NB4 (cell line): ENCODE measurements at places on chromosomes 1 and 21.

- DNase-seq = no peak
These were observed 89.5 kb downstream of the FNBP1L start for GRCh38 chr1:93537396-93537795.

- no peak for DNase-seq
These were observed 7.0 kb upstream of the KISS1 start for GRCh38 chr1:204203206-204203767.

GRCh38 chr1:39199593-39199992, 4.9 kb upstream of the MACF1 start:
- no peak for DNase-seq

DNA sequence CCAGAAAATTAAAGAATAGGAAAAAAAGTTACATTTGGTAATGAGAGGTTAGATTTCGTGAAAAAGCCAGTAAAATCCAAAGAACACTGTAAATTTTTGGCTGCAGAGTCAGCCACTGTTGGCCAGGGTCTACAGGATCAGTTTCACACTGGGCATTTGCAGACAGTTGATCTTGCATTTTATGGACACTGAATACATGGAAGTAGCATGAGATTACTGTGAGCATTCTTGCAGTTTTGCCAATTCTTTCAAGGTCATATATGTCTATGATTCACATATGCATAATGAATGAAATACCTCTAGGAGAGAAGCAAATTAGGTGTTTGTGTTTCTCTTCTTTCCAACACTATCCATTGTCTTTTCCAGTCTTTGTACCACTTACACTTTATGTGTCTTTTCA, 200.8 kb upstream of the DPYD start:
- no peak for DNase-seq

DNA sequence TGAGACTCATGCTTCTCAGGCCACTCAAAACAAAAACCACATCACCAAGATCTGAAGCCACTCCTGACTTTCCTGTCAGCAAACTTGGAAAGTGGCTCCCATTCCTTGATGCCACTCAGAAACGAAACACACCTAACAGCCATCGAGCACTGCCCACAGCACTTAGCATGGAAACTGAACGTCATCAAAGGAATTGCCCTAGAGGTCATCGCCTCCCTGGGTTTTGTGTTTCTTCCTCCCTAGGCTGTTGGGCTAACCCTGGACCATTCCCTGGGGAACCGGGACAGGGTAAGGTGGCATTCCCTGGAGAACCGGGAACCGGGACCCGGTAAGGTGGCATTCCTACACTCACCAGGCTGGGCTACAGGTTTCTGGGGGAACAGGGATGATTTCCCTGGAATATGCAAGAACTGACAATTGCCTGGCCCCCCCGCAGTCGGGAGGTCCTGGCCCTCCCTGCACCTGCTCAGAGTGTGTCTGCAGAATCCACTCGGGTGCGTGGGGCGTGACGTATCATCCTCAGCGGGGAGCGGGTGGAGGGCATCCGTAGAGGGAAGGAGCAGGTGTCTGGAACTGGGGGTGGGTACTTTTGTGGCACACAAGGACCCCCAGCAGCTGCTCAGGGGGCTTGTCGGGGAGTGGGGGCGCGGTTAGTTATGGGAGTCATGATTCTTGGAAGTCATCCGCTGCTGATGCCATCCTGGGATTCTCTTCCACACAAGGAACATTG, 30.3 kb downstream of the SLC45A1 start:
- DNase-seq = no peak

- peak; percentile 28 for DNase-seq
These were observed 91.6 kb upstream of the TTC39A start for GRCh38 chr1:51421964-51422363.

- peak; percentile 75 for DNase-seq
These were observed 590 bp downstream of the FOXJ3 start for GRCh38 chr1:42334240-42335049.

- peak; percentile 17 for DNase-seq
These were observed 152.7 kb upstream of the CHRM3 start for GRCh38 chr1:239233626-239234025.

DNA sequence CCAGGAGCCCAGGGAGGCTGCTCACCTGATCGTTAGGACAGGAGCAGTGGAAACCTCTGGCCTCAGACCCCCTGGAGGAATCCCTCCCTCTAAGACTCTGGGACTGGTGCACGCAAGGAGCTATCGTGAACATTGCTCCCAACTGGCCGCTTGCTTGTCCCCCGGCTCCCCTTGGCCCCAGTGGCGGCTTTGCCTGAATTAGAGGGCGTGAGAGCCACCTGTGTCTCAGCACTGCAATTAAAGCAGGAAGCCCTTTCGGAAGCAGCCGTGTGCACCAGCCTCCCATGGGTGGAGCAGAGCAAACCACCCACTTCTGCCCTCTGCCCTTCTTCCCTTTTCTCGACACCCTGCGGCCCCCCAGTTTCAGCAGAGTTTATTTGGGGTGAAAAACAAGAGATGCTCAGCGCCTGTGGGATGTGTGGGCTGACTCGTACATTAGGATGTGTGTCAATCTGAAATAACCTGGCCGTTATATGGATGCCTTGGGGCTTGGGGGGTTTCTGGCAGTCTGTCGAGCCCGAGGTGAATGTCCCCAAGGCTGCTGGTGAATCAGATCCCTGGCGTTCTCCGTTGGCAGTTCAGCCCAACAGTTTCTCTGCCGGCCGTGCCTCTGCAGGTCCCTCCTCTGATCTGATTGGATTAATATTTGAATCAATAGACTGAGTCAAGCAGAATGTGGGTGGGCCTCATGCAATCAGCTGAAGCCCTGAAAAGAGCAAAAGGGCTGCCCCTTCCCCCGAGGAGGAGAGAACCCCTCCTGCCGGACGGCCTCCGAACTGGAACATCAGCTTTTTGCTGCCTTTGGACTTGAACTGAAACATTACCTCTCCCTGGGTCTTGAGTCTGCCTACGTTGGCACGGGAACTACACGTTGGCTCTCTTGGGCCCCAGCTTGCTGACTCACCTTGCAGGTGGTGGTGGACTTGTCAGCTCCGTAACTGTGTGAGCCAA, 7.3 kb upstream of the UMODL1 start:
- DNase-seq = peak; percentile 87

- DNase-seq = peak; percentile 80
These were observed 107.3 kb upstream of the RUNX3 start for GRCh38 chr1:25037174-25038074.

DNA sequence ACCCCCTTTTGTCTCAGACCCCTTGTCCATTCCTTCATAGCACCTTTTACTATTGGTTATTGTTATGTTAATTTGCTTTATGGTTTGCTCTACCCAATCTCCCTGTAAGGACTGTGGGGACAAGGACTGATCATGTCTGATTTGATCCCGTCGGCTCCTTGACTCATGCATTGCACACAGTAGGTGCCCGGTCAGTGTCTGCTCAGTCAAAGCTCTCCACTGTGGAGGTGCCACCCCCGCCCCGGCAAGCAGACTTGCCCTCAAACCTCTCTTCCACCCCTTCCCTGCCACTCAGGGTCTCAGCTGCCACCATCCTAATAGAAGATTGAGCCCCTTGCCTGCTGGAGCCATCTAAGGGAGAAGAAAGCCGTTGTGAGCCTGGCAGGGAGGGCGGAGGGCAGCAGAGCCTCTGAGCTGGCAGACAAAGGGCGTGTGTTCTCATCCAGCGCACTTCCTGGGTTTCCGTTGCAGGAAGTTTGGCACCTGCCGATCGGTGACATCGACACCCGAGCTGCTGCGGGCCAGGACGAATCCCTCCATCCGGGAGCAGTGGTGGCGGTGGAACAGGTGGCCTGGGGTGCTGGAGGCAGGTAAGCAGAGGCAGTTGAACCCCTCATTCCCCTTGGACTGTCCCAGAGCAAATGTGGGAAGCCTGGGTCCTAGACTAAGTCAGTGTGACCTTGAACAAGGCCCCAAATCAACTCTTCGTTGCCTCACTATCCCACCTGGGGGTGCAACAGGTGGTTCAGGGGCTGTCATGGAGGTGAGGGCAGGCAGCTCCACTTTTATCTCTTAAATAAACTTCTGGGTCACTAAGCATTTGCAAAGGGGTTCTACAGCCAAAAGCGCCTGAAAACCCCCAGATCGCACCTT, 2.2 kb upstream of the FBLIM1 start:
- no peak for DNase-seq

DNA sequence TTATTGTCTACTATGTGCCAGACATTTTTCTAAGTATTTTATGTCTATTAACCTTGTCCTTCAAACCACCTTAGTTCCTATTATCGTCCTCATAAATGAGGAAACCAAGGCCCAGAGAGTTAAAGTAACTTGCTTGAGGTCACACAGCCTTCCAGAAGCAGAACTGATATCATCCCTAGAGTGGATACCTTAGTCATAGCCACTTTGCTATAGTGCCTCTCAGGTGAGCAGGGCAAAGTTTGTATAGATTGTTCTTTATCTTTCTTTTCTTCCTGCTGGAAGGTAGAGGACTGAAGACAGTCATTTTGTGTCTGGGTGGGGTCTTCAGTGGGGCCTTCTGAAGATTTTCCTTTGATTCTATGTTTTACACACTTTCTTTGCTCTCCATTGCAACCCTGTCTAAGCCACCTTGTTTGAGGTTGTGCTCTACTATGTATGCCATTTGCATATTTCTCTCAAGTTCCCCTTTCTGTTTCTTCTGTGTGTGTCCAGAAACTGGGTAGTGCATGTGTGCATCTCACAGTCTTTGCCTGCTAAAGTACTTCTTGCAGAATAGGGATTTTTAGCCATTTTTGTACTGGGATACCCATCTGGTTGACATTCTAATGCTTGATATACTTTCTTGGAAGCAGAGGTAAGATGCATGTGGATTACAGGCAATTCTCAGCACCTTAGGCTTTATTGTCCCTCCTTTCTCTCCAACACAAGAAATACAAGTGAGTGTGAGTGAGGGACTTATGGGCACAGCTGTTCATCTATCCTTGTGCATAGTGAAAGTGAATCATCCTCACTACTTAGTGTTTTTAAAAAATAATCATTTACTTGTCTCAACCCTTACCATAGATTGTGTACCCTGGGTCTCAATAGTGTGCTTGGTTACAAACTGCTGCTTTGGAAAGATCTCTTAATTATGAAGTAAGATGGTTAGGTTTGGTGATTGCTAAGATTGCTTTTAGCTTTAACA, 207.6 kb upstream of the HMCN1 start:
- DNase-seq = peak; percentile 14

- DNase-seq = peak; percentile 39
These were observed 25.6 kb upstream of the NFIA start for GRCh38 chr1:61056573-61057439.
